ENCODE measurements at places on chromosomes 2 and 18.

- H3K27me3 ChIP-seq = no peaks in the 10 kb centered on the region
- peaks cover 4% of the 10 kb centered on the region for H3K4me1 ChIP-seq
- no peak overlapping the region for H3K27ac ChIP-seq
- no peak overlapping the region for H3K4me3 ChIP-seq
- no peaks in the 10 kb centered on the region for H3K36me3 ChIP-seq
- DNase-seq = no peak
These were observed 104.9 kb downstream of the ANKRD44 start for GRCh38 chr2:197205585-197206215.

DNA sequence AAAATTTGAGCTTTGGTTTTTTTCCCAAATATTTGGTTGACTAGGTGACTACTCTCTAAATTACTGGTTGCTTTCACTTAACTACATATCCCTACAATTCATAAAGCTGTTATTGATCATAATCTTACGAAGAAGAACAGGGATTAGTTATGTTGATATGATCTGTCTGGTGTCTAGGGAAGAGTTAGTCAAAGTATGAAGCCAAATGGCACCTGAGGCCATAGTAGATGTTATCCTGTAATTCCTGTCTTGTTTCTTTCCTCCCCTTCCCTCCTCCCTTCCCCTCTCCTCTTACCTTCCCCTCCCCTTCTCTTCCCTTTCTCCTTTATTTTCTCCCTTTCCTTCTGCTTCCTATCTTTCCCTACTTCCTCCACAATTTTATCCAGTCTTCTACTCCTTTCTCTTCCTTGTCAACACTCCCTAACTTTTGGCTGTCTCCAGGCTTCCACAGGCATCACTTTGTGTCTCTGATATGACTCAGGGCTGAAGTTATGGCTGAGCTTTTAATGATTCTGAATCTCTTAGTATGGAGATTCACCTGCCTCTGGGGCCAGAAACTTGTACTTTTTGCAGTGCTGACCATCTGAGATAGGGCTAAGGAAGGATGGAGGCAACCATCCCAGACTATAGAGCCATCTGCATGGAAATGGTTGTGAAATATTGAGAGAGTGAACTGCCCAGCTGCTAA is 149.9 kb upstream of the TCF4 start:
- H3K36me3 ChIP-seq = no peaks in the 10 kb centered on the region
- H3K27me3 ChIP-seq = no peaks in the 10 kb centered on the region
- no peak for DNase-seq
- no peak overlapping the region for H3K4me3 ChIP-seq
- H3K27ac ChIP-seq = no peak overlapping the region
- H3K4me1 ChIP-seq = no peaks in the 10 kb centered on the region

DNA sequence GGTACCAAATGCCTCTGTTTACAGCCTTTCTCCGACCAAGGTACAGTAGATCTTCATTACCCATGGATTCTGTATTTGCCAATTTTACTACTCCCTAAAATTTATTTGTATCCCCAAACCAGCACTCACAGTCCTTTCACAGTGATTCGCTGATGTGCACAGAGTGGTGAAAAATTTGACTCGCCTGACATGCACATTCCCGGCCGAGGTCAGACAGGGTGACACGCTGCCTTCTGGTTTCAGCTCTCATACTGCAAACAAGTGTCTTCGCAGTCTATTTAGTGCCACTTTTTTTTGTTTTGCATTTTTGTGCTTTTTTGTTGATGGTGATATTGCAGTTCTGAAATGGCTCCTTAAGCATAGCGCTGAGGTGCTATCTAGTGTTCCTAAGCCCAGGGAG is 71.0 kb downstream of the MAPK4 start:
- H3K27ac ChIP-seq = no peak overlapping the region
- H3K27me3 ChIP-seq = no peaks in the 10 kb centered on the region
- H3K36me3 ChIP-seq = no peaks in the 10 kb centered on the region
- no peak for DNase-seq
- H3K4me1 ChIP-seq = no peaks in the 10 kb centered on the region

GRCh38 chr2:42214669-42215068 is 45.5 kb downstream of the EML4 start:
- peak; percentile 46 for DNase-seq
- H3K36me3 ChIP-seq = peaks cover 5% of the 10 kb centered on the region
- no peak overlapping the region for H3K4me3 ChIP-seq
- H3K27me3 ChIP-seq = no peaks in the 10 kb centered on the region

DNA sequence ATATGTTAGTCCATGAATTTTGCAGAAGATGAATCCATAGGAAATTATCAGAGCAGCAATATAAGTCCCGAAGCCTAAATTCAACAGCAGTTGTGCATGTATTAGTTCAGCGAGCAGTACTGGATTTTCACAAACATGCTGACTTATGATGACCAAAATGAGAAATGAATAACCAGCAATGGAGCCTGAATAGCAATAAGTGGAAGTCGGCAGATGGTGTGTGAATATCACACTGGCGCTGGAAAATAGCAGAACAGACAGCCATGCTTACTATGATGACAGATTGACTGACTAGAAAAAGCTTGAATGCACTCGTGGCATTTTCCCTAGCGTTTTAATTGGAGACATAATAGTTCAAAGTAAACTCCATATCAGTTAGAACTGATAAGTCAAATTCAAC is 1114.5 kb downstream of the DSC3 start:
- H3K4me3 ChIP-seq = no peak overlapping the region
- H3K4me1 ChIP-seq = no peaks in the 10 kb centered on the region
- H3K27ac ChIP-seq = no peak overlapping the region
- H3K27me3 ChIP-seq = no peaks in the 10 kb centered on the region
- no peaks in the 10 kb centered on the region for H3K36me3 ChIP-seq
- no peak for DNase-seq

Measured in mesenchymal stem cell (in vitro differentiated cells and primary cell).